HAP-1 (cell line): ENCODE measurements at places on chromosomes 4 and X.
A peak's percentile ranks its signal among the peaks of the same experiment; 100 is the strongest.

- no peak for DNase-seq
Measured at GRCh38 chr4:14928035-14928434, 74.2 kb upstream of the CPEB2 start.

DNA sequence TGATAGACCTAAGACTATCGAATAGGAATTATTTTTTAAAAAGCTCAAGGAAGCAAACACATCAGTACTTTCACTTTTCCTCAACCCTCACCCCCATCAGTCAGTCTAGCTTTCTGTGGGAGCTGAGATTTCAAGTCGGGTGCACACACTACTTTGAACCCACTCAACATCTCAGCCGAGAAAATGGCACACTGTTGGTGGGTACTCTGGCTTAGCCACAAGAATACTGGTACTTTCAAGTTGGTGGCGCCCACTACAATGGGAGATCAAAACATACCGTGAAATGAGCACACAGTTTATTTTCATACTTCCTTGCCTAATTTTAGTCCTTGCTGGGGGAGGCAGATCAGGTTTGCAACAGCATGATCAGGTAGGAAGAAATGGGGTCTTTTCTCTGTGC is 10.2 kb downstream of the CD40LG start:
- DNase-seq = no peak

- peak; percentile 77 for DNase-seq
Measured at GRCh38 chrX:15686818-15687685, 22.4 kb upstream of the CLTRN start.

DNA sequence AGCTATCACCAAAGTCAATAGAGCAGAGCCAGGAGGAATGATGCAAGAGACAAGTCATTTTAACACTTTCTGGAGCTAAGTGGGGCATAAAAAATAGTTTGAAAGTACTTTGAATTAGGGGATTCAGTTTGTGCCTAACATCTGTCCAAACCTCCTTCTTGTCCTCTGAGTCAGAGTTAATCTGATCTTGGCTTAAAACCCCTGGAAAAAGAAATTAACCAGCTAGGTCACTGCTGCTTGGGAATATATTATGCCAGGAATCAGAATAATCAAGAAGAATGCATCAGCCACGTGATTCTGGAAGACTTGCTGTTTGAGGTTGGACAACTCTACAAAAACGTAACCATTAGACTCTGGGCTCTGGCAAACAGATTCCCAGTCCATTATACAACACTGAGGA is 45.3 kb upstream of the EDA2R start:
- no peak for DNase-seq

DNA sequence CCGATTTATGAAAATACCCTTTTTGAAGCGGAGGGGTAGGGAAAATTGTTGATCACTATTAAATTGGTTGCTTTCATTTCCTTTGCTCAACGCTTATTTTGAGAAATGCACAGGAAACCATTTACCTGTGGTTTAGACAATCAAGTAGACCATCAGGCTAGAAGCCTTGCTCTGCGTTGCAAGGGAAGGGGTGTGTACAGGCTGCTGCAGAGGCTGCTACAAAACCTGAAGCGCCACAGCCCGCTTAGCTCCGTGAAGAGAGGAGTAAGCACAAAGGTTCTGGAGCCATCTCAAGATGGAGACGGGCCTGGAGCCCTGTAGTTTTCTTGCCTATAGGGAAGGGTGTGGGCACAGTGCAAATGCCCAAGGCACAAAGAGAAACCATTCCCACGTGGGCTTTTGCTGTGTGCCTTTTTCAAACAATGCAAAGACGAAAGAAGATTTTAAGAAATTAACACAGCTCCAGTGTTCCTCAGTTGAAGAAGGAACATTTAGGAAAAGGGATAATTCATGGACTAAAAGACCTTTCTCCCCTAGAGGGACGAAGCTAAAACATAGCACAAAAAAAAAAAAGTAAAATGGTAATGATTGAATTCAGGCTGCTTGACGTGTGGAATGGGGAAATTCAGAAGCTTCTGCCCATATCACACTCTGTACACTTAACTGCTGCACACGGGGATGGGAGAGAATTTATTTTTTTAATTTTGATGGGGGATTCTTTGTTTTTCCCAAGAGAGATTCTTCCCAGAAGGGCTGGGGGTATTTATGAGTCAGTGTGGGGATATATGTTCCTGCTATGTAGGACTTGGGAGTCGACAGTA is 3.5 kb downstream of the TMSB4X start:
- DNase-seq = peak; percentile 68

DNA sequence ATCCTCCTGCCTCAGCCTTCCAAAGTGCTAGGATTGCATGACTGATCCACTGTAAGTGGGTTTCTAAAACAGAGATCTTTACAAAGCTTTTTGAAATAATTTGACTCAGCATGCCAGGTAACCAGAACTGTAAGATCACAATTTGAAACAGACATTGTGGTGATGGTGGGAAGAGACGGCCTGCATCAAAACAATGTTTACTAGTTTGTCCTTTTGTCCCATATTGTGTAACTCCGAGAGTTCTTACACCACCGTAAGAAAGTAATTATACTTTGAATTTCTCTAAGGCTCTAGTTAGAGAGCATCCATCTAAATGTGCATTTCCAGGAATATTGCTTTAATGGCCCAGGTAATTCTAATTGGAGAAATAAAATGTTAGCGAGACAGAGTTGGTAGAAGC is 594 bp upstream of the ARHGAP24 start:
- DNase-seq = no peak

GRCh38 chr4:151887031-151887815 is 126.4 kb upstream of the GATB start:
- no peak for DNase-seq

DNA sequence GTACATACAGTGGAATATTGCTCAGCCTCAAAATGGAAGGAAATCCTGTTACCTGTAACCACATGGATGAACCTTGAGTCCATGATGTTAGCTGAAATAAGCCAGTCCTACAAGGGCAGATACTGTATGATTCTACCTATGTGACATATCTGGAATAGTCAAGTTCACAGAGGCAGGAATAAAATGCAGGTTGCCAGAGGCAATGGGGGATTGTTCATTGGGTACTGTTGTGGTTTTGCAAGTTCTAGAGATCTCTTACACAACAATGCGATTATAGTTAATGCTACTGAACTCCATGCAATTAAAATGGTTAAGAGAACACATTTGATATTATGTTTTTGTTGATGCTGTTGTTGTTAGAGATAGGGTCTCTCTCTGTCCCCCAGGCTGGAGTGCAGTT is 74.6 kb downstream of the SHROOM2 start:
- DNase-seq = no peak

DNA sequence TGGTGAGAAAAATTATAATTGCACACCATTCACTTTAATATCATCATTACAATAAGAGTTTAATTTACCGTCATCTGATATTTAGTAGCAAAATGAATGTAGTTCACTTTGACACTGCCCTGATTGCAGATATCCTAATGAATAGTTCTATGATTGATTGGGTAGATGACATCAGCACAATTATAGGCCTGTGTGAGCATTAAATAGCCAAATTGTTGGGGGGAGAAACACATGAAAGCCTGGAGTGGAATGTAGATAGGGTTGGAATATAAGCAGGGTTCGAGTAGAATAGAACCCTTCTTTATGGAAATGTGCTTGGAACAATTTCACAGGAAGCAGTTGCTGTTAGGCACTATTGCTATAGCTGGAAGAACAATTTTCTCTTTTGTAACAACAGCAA is 1526.2 kb downstream of the RPA4 start:
- no peak for DNase-seq

GRCh38 chrX:38220024-38220414 is 652 bp downstream of the SRPX start:
- DNase-seq = peak; percentile 38

- DNase-seq = no peak
Measured at GRCh38 chr4:8156617-8157016, 2.0 kb downstream of the ABLIM2 start.
